Kidney (tissue), 22 donors: ENCODE measurements at places on chromosomes 6 and 20. TPM values are rescaled to one million over a fixed set of nuclear protein-coding genes. Genes with fewer than 3 reads are reported as not detected.

Gene ID4
- total RNA-seq, result 60.4 TPM

Gene WFDC5
- 1.0 TPM for total RNA-seq

DNA sequence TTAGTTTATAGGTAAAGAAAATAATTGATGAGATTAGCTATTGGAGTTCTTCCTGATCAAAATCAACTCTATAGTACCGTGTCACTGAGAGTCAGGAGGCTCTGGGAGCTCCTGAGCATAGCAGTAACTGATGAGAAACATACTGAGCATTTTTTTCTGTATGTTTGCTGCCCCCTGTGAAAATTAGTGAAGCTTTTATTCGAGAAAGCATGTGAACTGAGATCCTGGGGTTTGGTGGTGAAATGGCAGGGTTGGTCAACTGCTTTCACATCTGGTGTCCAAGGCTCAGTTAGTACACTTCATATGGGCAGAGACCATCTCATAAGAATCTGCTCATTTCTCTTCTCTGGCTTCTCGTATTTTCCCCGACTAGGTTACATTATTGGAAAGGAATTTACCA, 4.1 kb upstream of the ABT1 start:
- no peaks in the 10 kb centered on the region for H3K36me3 ChIP-seq
- H3K4me1 ChIP-seq, result peaks cover 2% of the 10 kb centered on the region
- H3K27ac ChIP-seq, result no peak overlapping the region

DNA sequence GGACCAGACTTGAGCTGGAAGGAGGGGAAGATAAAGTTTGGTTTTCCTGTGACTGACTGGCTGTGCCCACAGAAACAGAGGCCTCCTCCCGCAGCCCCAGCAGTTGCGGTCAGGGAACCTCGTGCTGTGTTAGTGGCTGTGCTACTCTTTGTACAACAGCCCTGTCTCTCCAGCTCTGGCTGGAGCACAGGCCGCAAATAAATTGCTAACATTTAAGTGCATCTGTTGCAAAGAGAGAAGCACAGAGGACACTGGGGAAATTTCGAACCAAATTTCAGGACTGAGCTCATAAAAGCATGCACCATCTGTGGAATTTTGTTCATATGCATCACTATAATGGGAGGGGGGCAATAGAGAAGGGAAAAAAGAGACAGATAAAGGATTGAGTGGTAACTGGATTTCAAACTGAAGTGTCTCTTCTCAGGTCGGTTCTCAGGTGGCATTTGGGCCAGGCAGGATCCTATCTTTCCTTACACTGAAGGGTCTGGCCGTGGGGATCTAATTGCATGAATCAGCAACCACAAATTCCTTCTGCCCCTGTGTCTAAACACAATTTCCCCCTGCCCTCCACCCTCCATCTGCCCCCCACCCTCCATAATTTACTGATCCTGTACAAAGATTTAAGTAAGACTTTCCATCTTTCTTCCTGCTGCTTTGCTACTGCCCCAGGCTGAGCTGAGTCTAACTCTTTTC, 88.9 kb upstream of the ATXN1 start:
- H3K36me3 ChIP-seq, result no peaks in the 10 kb centered on the region
- H3K4me3 ChIP-seq, result no peak overlapping the region
- peak; percentile 33 for DNase-seq
- no peak overlapping the region for H3K27ac ChIP-seq

DNA sequence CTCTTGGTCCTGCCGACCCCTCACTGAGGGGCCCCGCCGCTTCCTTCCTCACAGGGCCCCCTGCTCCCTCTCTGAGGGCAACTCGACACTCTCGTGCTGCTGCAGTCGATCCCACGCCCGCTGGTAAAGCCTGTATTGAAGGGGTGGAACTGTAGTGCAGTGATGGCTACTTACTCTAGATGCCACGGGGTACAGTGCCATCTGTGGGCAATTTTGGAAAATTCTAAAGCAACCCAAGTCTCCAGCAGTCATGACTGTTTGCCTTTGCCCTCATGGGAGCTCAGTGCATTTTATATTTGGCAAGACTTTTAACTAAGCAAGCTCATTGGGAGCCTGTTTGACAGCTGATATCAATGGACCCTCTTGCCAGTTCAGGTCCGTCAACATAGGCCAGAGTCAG, 6.5 kb upstream of the C6orf136 start:
- no peak overlapping the region for H3K27ac ChIP-seq
- no peak for DNase-seq
- H3K36me3 ChIP-seq, result peaks cover 5% of the 10 kb centered on the region
- H3K4me1 ChIP-seq, result no peaks in the 10 kb centered on the region
- no peak overlapping the region for H3K4me3 ChIP-seq
- H3K27me3 ChIP-seq, result no peaks in the 10 kb centered on the region

- H3K27ac ChIP-seq, result no peak overlapping the region
- no peak for DNase-seq
- H3K4me3 ChIP-seq, result no peak overlapping the region
- H3K4me1 ChIP-seq, result no peaks in the 10 kb centered on the region
- H3K36me3 ChIP-seq, result no peaks in the 10 kb centered on the region
Observed at GRCh38 chr6:13252790-13253189, 75.5 kb downstream of the TBC1D7 start.

DNA sequence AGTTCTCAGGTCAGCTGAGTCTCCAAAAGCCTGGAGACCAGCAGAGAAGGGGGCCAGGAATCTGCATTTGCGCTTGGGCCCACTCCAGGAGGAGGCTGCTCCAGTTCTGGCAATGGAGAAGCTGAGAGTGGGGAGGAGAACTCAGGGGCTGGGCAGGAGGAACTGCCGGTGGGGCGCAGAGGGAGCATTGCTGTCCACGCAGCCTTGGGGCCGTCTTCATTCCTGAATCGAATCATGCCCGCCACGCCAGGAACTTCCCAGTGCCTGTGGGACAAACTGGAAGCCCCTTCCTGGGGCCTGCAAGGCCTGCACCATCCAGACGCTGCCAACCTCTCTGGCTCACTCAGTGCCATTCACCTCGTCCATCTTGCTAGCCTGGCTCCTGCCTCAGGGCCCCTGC, 16.9 kb downstream of the RAB44 start:
- H3K27me3 ChIP-seq, result no peaks in the 10 kb centered on the region
- H3K27ac ChIP-seq, result no peak overlapping the region
- no peaks in the 10 kb centered on the region for H3K36me3 ChIP-seq
- H3K4me3 ChIP-seq, result no peak overlapping the region

- no peak for DNase-seq
- no peak overlapping the region for H3K4me3 ChIP-seq
- H3K27ac ChIP-seq, result no peak overlapping the region
- no peaks in the 10 kb centered on the region for H3K4me1 ChIP-seq
- H3K27me3 ChIP-seq, result no peaks in the 10 kb centered on the region
Observed at GRCh38 chr6:131073577-131073976, 10.5 kb upstream of the EPB41L2 start.
